T-helper 17 cell (primary cell): ENCODE measurements at places on chromosomes 2 and 18.

- no peak for DNase-seq
Measured at GRCh38 chr2:84694088-84694622, 177.9 kb downstream of the DNAH6 start.

DNA sequence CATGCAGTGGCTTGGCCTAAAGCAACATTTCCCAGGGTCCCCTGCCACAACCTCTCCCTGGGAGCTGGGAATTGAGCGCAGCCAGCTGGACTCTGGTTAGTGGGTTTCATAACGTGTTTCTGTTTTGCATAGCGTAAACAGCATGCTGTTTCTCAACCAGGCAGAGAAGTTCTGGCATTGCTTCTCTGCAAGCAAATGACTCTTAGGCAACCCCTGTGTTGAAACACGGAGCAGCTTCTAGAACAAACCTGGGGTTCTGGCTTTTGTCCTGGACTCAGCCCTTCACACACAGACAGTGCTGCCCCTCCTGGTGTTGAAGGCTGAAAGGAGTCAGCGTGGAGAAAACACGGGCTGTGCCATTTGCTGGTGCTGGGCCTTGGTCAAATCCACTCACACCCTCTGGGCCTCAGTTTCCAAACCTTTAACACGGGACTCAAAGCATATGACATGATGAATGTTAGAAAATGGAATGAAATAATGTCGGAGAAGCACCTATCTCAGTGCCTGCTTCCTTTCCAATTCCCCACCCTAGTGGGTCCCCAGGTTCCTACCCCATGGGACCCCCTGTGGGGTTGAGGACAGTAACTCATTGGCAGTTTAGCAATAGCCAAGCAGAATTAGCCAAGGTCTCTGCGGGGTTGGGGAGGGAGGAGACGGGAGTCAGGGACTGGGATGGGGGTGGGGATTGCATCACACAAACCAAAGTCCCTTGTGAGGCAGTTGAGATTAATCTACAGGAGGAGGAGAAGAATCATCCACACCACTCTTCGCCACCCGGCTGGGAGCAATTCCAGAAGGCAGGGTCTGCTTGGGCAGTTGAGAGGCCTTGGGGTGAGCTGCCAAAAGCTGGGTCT is 30.2 kb upstream of the IL1R2 start:
- DNase-seq, result no peak

DNA sequence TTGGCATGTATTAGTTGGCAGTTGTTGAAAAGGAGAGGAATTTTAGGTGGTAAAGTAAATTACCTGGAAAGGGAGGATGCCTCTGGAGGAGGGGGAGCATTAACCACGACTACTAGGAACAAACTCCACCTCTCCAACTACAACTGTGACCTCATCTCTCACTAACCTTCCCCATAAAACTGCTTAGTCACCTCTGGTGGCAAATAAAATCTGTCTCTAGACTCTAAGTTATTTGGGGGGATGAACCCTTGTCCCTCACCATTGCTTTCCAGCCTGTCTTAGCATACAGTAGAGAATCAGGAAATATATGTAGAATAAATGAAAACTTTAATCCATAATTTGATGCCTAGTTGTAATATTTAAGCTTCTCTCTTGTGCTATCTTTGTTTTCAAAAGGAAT is 27.6 kb upstream of the MYO1B start:
- DNase-seq, result no peak

GRCh38 chr2:201231781-201232466 is 28.4 kb upstream of the CASP8 start:
- peak; percentile 89 for DNase-seq

- DNase-seq, result no peak
Measured at GRCh38 chr2:31282634-31283033, 48.7 kb downstream of the EHD3 start.

- DNase-seq, result no peak
Measured at GRCh38 chr2:157178874-157179273, 78.6 kb upstream of the GALNT5 start.

- DNase-seq, result no peak
Measured at GRCh38 chr2:140759426-140760156, 1371.2 kb downstream of the LRP1B start.

DNA sequence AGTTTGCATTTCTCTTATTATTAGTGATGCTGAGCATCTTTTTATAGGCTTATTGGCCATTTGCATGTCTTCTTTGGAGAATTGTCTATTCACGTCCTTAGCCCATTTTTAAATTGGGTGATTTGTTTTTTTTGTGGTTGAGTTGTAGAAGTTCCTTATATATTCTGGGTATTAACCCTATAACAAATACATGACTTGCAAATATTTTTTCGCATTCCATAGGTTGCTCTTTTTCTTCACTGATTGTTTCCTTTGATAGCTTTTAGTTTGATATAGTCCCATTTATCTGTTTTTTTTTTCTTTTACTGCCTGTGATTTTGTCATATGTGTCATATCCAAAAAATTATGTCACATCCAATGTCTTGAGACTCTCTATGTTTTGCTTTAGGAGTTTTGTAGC is 243.6 kb downstream of the GPD2 start:
- no peak for DNase-seq

DNA sequence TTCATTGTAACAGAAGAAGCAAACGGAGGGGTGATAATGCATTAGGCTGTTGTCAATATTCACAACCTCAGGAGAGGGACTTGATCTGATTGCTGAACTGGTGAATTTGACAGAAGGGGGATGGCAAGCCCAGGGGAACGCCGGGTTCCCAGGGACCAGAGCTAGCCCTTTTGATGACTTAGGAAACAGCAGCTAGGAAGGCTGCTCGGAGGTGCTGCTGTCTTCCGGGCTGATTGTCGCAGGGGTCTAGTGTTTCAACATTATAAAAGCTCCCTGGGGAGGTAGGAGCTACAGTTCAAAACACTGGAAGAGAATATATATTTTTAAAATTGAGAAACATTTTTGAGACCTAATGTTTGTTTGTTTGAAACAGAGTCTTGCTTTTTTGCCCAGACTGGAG is 47.3 kb downstream of the CD8B2 start:
- no peak for DNase-seq

DNA sequence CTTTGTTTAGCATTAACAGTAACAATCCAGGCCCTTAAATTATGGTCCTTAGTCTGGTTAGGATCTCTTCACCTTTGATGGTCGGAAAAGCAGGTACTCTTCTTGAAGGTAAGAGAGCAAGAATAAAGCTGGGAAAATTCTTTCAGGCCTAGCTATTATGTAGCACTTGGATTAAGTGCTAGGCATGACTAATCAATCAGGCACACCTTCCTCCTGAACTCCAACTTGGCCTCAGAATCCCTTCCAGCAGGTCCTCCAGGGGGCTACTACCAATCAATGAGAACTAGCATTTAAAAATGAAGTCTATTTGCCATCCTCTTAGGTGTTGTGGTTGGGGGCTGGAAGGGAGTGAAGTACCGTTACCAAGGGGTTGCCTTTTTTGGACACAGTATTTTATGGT is 3.7 kb downstream of the SMYD1 start:
- no peak for DNase-seq

- no peak for DNase-seq
Measured at GRCh38 chr2:3488855-3489763, 30.2 kb downstream of the ADI1 start.

- no peak for DNase-seq
Measured at GRCh38 chr18:25256439-25256838, 95.5 kb downstream of the ZNF521 start.

- DNase-seq, result no peak
Measured at GRCh38 chr18:22709288-22710060, 223.7 kb upstream of the RBBP8 start.

DNA sequence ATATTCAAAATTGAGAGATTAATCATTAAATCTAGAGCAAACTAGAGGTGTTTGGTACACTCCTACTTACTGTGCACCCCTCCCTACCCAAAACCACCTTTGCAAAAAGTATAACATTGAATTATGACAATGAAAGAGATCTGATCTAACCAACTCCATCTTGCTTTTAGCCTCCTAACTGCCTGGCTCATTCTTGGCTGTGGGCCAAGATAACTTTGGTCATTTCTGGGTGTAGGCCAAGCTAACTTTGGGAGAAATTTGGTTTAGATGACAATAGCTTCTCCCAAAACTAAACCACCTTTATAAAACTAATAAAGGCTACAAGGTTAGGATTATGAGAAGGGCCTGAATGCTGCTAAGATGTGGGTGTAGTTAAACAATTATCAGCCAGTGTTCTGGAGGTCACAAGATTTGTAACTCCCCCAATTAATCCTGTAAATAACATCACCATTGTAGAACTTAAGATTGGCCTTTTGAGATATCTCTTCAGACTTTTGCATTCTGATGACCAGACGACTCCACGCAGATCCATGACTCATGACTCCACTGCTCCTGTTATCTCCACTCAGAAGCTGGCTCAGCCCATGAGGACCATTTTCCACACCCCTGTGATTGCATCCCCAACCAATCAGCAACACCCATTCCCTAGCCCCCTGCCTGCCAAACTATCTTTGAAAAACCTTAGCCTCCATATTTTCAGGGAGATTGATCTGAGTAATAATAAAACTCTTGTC is 160.2 kb downstream of the FBXO15 start:
- no peak for DNase-seq

- DNase-seq, result no peak
Measured at GRCh38 chr2:241232736-241233575, 44.5 kb downstream of the ANO7 start.

- no peak for DNase-seq
Measured at GRCh38 chr18:54130177-54130576, 94.3 kb downstream of the MBD2 start.

- no peak for DNase-seq
Measured at GRCh38 chr2:161745866-161746614, 121.8 kb downstream of the SLC4A10 start.

DNA sequence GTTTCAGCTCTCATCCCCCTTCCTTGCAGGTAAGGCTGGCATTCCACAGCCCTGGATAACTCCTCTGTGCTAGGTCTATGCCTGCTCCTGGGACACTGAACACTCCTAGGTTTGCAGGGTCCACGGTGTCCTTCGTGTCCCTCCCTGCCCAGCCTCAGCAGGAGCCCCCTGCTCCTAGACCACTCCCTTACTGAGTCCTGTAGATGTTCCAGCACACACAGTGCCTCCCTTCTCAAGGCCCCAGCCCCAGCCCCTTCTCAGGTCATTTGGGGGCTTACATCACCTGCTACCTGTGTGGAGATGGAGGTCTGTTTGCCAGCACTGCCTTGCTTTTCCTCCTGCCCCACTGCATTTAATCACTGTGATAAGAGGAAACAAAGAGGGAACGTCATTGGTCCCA is 146.4 kb upstream of the TNP1 start:
- no peak for DNase-seq

GRCh38 chr2:199940373-199940772 is 14.9 kb downstream of the TYW5 start:
- DNase-seq, result no peak
